NCI-H446 treated with DMSO at 0.1 percent for 48 hours (cell line): ENCODE measurements at places on chromosomes 7 and 10.
A peak's percentile ranks its signal among the peaks of the same experiment; 100 is the strongest.

- no peak for DNase-seq
These were observed 26.4 kb upstream of the GPR37 start for GRCh38 chr7:124792002-124792401.

DNA sequence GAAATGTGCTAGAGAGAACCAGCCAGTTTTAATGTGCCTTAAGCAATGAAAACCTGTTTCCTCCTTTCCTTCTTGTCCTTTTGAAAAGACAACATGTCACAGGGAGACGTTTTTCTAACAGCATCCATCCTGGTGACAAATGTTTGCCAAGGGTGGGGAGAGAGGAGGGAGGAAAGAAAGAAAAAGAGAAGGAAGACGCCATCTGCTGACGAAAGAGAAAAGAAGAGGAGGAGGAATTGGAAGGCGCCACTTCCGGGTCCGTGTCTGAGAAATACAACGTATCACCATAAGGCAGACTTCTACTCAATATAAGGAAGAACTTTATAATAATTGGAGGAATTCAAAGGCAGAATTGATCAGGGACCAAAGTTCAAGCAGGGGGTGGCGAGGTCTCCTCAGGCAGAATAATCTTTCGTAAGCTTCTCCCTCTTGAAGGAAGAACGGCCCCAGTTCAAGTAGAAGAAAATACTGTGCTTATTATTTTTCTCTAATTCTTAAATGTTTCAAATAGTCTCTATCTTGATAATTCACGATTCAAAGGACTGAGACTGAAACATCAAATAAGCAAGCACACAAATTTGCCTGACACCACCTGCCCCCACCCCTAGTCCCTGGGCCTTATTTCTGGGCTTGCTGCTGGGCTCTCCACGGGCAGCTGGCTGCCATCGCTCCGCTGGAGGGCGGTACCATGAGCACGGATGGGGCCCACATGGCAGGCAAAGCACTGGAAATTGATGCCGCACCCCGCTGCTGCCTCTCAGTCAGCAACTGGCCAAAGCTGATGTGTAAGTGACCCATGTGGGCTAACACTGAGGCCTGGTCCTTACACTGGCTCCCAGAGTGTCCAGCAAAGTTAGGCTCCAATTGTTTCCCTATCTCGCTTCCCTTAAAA is 273.7 kb upstream of the KLF14 start:
- DNase-seq: no peak

DNA sequence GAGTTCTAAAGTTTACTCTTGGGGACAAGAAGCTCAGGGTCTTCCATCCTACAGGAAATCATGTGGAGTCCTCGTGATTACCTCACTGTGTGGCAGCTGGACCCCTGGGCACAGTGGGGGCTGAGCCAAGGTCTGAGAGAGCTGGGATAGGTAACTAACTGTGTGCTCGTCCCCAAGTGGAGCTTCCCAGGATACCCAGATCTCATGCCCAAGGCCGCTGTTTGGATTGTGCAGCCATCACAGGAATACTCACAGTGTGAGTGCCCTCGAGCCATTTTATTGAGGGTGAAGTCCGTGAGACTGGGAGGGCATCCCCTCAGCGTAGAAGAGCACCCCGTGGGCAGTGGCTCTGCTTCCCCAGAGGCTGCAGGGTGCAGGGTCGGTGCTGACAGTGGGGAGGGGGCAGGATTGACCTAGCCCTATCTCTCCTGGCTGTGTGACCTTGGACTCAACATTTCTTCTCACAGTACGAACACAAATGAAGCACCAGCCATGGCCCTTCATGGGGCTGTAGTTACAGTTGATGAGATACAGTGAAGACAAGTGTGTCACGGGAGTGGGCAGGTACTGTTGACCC is 69.6 kb upstream of the LEP start:
- no peak for DNase-seq

DNA sequence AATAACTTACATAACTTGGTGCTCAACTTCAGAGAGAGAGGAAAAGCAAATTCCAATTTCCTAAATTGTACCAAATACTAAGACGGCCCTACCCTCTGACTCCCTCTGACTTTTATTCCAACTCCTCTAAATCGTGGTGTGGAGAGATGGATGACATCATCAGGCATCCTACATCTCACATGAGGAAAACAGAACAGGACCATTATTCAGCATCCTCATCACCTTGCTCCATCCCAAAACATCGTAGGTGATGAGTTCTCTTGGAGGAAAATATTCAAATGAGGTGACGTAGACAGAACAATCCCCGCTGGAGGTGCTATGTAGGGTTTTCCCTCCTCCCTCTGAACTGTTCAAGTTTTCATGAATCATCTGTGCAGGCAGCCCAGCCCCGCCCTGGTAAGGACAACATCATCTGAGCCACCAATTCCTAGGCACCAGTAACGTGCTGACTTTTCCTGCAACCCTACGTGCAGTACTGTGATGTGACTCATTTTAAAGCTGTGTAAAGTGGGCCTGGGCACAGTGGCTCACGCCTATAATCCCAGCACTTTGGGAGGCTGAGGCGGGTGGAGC is 167.2 kb downstream of the CALN1 start:
- DNase-seq: no peak

DNA sequence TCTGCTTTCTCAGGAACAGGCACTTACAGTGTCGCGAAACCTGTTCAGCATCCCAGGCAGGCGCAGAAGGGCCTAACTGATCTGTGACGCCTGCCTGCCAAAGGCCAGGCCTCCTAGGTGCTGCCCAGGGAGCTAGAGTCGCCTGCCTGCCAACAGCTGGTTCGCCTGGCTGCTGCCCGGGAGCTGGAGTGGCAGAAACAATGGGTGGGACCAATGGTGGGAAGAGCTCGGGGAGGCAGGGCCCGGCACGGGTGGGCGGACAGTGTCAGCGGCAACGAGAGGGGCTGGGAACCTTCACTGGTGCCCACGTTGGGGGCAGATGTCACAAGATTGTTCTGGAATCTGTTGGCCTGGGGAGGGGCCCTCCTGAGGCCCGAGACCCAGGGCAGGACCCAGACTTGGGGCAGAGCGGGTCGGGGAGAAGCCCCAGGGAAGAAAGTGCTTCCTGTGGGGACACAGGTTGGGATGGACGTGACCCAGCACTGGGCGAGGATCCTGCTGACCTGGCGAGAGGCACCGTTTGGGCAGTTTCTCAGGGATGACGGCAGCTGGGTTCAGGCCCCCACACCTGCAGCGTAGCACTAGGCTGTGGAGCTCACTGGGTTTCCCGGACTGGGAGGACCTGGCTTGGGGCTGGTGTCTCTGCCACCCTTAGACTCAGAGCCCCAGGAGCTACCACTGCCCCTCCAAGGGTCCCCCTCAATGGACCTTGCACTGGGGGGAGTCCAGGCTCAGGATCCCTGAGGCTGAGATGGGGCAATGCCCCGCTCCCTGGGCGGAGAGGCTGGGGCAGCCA is 181.8 kb downstream of the ELFN1 start:
- DNase-seq: no peak

GRCh38 chr7:50197549-50197948 is 104.5 kb upstream of the ZPBP start:
- no peak for DNase-seq

- no peak for DNase-seq
These were observed 233.6 kb upstream of the BMPER start for GRCh38 chr7:33671531-33672262.

- DNase-seq: no peak
These were observed 482 bp downstream of the CCDC6 start for GRCh38 chr10:59905731-59906416.

- DNase-seq: no peak
These were observed 26.7 kb downstream of the MICALL2 start for GRCh38 chr7:1432411-1433082.

DNA sequence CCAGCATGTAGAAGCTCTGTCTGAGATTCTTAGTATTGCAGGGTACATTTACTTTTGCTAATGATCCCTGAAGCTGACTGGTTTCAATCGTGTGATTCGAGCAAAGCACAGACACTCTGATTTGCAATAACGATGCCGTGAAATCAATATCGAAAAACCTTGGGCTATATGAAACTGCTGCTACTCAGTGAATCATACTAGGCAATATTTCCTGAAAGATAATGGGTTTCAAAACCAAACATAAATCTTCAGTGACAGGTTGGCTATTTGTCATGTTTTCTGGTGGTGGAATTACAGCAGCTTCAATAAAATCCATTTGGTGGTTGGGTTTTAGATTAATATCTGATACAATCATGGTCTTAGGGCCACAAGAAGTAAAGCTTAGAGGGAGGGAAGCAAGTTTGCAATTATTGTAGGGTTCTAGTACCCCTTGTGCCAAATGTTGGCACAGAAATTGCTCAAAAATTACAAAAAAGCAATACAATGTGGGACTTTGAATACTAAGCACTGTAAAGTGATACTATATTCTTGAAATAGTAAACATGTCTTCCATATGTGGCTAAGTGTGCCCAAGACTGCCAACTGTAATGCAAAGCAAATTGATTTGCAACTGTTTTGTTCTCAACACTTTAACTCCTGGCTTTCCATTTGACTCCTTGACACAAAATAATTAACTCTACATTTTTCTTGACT is 112.4 kb upstream of the JAZF1 start:
- DNase-seq: no peak

GRCh38 chr10:32298075-32298812 is 48.7 kb downstream of the EPC1 start:
- DNase-seq: no peak

DNA sequence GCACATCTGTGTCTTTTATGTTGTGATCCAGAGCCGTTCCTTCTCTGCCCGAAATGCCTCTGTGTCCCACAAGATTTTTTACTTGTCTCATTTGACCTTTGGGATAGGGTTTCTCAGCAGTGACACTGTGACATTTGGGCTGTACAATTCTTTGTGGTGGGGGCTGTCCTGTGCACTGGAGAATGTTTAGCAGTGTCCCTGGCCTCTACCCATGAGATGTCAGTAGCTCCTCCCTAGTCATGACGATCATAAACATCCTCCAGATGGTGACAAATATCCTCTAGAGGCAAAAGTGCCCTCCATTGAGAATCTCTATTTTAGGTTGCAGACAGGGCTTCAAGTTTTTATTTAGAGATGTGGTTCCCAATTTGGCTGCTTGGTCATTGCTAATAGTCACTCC is 91.3 kb downstream of the PPP1R17 start:
- no peak for DNase-seq

- DNase-seq: no peak
These were observed 68.9 kb upstream of the ZNF33B start for GRCh38 chr10:42707234-42707633.

GRCh38 chr7:37425498-37425897 is 23.2 kb downstream of the ELMO1 start:
- no peak for DNase-seq

DNA sequence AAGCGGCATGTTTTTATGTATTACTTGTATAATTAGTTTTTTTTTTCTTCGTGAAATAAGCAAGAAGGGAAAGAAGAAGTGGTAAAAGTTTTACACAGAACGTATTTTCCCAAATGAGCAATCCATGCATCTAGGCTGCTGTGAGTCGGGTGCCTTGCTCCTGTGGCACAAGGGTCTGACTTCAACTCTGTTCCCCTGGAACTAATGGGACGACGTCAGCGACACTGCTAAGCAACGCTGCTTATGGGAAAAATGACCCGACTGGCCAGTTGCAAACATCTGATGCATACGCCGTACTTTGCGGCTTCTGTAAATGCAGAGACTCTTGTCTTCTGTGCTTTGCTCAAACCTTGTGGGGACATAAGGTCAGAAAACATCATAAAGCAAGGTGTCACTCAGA is 66.3 kb downstream of the MPP7 start:
- DNase-seq: no peak

DNA sequence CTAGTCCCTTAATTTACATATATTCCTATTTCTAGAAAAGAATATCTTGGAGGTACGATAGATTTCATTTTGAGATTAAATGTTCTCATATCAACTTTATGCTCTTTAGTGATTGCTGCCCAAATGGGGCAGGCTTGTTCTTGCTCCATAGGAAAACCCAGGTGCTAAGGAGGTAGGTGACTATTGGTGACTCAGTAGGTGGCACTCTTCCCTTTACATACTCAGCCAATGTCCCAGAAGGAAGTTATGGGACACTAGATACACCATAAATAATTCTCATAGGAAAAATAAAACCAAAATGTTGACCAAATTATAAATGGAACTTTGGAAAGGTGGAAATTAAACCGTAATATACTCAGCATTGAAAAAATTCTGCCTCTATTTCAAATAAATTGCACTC is 4.0 kb downstream of the SKAP2 start:
- no peak for DNase-seq

DNA sequence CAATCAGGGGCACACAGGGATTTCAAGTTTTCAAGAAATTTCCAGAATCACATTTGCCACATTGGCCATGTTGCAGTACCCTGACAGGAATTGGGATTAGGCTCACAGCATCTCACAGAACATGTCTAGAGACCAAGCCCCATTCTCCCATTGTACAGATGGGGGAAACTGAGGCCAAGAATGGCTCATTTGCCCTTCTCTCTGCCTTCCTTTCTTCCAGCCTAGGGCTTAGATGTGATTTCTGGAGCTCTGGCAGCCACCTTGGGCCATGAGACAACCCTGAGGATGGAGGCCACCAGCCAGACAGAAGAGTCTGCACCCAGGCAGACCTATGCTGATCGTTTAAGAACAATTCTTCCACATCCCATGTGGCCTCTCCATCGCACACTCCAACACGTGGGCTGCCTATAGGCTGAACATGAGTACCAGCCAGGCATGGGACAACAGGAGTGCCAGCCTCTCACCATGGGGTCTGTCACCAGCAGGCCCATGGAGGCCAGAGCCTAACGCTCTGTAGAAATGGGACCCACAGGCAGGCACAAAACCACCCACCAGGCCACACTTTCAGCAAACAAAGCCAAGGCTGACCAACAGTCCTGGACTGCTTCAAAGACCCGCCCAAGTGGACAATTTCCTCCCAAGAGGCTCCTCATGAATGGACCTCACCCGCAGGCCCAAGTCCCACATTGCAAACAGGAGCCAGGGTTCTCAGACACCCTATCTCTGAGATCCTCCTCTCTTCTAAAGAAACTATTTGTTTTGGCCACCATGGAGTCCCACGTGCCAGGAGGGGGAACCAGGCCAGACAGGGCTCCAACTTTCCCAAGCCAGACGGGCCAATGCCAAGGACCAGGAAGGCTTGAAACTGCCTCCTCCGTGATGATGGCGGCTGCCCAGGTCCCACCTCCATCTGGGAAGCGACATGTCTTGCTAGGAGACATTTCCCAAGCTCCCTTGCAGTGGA is 20.7 kb downstream of the PDGFA start:
- DNase-seq: no peak

DNA sequence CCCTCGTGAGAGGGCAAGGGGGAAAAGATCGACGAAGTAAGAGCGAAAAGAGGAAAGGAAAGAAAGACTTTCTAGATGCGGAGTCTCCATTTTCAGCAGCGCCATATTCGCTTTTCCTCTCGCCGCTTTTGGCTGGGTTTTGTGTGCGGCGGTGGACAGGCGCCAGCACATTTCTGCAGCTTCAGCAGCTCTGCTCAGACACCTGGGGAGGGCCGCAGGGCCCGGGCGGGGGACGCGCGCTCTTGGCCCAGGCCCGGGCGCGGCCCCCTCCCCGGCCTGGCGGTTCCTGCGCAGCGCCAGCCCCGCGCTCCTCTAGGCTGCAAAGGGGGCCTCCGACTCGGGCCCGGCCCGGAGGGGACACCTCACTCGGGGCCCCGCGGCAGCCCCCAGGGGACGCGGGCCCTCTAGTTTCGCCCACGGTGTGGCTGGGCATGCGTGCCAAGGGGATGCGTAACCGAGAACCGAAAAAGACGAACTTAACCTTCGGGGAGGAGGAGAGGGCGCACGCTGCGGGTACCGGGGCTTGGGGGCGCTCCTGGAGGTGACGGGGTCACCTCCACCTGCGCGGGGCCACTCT is 34.5 kb upstream of the EBLN1 start:
- no peak for DNase-seq

- DNase-seq: peak; percentile 92
These were observed 237.7 kb downstream of the ETV1 start for GRCh38 chr7:13751766-13752165.
